ENCODE measurements at places on chromosomes 6 and 20.

- no peak for DNase-seq
These were observed 10.9 kb downstream of the SLC32A1 start for GRCh38 chr20:38735172-38735571.

DNA sequence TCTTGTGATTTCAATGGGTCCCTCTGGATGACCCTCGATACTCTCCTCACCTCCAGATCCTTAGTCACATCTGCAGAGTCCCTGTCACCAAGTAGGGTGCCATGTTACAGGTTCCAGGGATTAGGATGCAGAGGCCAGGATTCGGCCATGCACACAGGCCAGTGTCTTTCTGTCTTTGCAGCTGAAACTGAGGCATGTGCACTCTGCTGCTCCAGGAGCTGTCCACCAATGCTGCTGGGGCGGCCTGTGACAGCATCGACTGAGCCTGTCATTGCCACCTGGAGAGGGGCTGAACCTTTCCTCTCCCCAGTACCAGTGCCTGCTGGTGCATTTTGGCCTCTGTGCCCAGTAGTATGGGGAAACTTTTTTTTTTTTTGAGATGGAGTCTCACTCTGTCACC, 4.4 kb upstream of the RBM38 start:
- DNase-seq: no peak

DNA sequence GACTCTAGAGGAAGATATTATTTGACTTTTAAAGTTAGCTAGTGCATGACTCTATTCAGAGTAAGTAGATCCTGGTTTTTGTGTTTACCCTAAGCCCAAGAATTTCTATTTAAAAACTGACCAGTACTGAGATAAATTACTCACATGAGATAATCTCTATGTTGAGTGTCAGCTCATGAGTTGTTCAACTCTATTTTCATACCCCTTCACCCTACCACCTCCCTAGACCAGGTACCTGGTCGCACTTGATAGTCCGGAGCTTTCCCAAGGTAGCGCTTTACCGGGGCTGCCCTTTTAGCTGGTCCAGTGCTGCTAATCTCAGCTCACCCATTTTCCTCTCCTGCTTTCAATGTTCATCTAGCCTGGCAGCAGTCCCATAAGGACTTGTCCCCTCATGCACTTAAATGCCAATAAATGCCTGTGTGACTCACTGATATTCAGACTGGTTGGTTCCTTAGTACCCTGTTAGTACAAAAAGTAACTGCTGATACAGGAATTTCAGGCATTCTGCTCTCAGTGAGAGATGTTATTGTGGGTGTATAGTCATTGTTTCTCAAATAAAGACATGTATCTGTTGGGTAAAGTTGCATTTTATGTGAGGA, 503.9 kb downstream of the ADGRB3 start:
- no peak for DNase-seq

DNA sequence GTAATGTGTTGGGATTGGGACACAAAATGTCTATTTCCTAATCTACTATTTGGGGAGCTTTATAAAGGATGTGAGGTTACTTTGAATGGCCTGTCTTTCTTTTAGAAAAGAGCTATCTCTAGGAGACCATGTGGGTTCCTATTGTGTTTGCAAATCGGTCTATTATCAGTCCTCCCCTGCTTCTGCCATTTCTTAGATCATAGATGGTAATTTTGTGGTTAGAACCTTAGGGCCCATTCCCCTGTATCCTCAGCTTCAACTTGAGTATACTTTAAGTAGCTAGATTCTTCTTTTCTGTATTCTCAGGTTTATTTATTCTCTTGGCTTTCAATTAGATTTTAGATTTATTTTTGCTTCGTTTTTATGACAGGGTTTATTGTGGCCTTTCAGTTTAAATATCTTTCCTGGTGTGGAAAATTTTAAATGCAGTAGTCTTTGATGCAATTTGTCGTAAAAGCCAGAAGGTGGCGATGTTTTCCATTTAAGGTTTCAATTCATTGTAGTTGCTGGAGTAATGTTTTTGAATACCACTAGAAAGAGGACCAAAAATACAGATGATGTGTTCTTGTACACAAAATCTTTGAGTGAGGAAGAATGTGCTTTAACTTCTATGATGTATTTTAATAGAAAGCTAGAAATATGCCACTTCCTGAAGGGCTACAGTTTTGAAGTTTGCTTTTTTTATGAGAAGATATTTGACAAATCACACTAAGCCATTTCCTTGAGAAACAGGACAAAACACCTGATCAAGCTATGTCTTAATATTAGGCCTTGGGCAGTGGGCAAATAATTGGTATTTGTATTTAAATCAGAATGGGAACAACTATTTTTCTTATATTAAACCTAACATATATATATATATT, 20.3 kb downstream of the TBPL1 start:
- DNase-seq: peak; percentile 70

GRCh38 chr6:111478064-111478476, 4.9 kb downstream of the REV3L start:
- peak; percentile 18 for DNase-seq

DNA sequence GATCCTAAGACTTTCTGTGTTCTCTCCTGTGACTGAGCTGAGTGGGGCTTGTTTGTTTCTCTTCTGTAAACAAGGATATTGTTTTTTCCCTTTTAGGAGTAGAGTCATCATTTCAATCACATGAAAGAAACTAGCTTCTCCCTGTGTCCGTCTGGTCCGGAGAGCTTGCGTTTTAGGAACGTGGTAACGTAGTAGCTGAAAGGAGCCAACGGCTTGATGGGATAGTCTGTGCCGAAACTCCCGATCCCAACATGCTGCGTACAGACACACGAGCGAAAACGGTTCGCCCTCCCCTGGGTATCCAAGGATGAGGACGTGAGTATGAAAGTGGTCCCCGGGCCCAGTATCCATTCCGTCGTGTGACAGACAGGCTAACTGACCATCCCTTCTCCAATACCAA, 146.5 kb downstream of the ZMYND8 start:
- DNase-seq: no peak

Data from DMS53 (cell line).